Parietal lobe (tissue), 2 donors: ENCODE measurements at places on chromosomes 4 and X. TPM values are rescaled to one million over a fixed set of nuclear protein-coding genes. Genes with fewer than 3 reads are reported as not detected.

Gene EVC2
- 2.5 TPM for total RNA-seq

Gene FGFBP2
- total RNA-seq: not detected

Gene XAGE1A
- not detected for total RNA-seq

Gene PNMA6F
- total RNA-seq: not detected

Gene DCAF8L2
- total RNA-seq: not detected

Gene FAM53A
- 0.63 TPM for total RNA-seq

Gene TLR1
- 3.8 TPM for total RNA-seq

Gene IQCM
- total RNA-seq: not detected

Gene EPGN
- total RNA-seq: not detected

Gene HEPH
- total RNA-seq: 4.7 TPM

Gene CBR4
- total RNA-seq: 59.5 TPM

Gene SUPT20HL2
- total RNA-seq: not detected

Gene MMAA
- 11.0 TPM for total RNA-seq

Gene CT47B1
- total RNA-seq: not detected

Gene GPC4
- total RNA-seq: 4.4 TPM

Gene ATP2B3
- total RNA-seq: 11.6 TPM

Gene AMOT
- total RNA-seq: 18.8 TPM
